Natural killer cell (primary cell): ENCODE measurements at places on chromosomes 7 and 10. TPM values are rescaled to one million over a fixed set of nuclear protein-coding genes. Genes with fewer than 3 reads are reported as not detected.

PRSS37 gene
- total RNA-seq: not detected

DKK1 gene
- not detected for total RNA-seq

GRCh38 chr10:91589015-91589657 lies 43.7 kb downstream of the PPP1R3C start:
- no peak for DNase-seq

- DNase-seq: peak; percentile 45
Observed at GRCh38 chr7:1951159-1951536, 281.1 kb downstream of the ELFN1 start.

GRCh38 chr7:28383975-28384374 lies 28.3 kb upstream of the CREB5 start:
- DNase-seq: no peak

DNA sequence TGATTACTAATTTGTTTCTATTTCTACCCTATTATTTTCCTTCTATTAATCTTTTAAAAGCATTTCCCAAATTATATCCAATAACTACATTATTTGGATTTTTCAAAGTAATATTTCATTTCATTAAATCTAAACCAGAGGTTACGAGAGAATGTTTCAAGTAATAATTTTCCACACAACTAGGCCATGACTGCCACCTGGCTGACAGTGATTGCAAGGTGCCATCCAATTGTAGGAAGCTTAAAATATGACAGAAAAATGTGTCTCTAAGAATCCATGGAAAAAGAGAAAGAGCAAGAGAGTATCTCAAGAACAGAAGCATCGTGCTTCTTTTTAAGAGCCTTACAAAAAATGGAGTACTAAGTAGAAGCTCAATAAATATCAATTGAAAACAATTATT lies 48.7 kb downstream of the TPK1 start:
- DNase-seq: peak; percentile 13
